ENCODE measurements at places on chromosomes 7 and 10.
A peak's percentile ranks its signal among the peaks of the same experiment; 100 is the strongest.

DNA sequence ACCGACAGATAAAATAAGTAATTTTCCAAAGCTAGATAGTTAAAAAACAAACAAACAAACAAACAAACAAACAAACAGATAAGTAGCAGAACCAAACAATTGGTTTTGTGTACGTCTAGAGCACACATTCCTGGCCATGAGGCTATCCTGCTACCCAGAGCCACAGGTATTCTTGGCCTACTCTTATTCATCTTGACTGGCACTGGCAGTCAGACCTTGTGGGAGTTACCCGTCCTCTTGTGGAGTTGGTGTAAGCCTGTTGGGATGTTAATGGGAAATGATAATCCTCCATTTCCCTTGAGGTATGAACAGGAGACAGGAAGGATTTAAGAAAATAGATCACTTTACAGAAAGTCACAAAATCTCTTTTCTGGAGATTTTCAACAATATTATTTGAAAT lies 142.4 kb upstream of the MEOX2 start:
- DNase-seq: no peak

DNA sequence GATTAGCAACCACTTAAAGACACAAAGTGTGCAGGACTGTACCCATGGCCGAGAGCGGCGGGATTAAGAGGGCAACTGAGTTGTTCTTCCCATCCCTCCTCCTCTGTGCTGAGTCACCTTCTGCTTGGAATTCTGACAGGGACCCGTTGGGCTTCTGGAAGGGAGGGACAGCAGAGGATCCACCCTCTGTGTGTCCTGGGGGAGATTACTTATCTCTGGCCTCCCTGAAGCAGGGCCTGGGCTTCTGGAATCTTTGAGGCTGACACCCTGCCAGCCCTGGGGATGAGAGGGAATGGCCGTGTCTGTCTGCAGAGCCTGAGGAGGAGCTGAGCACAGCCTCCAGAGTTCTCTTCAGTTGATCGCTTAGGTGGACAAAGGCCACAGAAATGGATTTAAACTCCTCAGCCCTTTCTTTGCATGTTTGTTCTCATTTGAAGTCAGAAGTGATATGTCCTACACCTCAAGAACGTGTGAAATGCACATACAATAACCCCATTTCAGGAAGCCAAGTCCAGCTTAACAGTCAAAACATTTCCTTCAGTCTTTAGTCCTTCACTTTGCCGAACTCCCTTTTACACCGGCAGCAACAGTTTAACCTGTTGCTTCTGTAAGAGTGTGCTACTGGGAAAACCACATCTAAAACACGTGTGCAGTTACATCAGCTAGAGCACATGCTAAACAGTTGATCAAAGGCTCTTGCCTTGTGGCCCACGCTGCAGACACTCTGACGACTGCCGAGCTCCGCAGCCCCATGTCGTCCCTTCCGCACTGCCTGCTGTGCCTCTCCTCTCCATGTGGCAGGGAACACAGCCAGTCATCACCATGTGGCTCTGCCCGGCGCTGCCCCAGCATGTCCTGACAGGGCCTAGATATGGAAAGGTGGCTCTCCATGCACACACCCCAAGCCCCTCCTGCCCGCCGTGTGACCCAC lies 55.7 kb downstream of the IKZF1 start:
- DNase-seq: peak; percentile 84

DNA sequence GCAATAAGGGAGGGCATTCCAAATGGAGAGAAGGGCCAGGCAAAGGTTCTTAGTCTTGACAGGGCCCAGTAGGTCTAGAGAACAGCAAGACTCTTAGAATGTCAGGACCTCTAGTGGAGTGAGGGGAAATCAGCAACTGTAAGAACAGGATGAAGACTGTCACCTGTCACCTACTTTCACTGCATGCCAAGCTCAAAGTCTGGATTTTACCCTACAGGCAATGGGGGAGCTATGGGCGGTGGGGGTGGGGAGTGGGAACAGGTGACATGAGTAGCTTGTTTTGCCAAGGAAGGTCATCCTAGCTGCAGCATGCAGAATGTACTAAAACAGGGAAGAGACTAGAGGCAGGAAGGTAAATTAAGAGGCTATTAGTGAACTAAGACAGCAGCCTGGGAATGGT lies 18.3 kb downstream of the GOT1 start:
- DNase-seq: no peak

DNA sequence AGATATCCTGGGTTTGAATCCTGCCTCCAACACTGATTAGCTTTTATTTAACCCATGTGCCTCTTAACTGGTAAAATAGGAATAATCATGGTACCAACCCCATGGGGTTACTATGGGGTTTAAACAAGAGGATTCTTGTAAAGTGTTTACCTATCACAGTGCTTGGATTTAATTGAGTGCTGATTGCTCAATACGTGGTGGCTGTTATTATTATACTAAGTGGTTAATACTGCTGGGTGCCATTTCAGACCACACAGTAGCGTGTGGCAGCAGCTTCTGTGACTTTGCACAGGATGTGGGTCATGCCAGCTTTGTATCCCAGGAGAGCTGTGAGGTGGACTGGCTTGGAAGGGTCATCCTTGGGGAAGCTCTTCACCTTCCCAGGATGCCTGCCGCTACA lies 177.2 kb downstream of the SEC23IP start:
- no peak for DNase-seq

DNA sequence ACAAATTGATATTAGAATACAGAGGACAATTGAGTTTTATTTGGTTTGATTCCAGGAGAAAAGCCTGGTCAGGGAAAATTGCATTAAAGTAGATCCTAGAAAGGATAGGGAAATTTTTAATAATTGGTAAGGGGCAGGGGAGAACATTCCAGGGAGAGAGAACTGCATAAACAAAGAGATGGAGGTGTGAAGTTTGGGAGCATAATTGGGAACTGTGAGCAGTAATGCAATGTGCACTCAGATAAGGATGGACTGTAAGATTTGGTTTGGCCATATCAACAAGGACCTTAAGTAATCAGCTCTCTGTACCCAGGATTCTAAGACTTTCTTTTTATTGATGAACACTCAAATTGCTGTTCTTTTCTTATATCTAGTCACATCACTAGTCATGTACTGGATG lies 41.4 kb downstream of the ZMYND11 start:
- DNase-seq: no peak

- no peak for DNase-seq
Measured at GRCh38 chr10:75250934-75251333, 15.2 kb upstream of the COMTD1 start.

Measured in CD4-positive, alpha-beta T cell treated with Interleukin-2 at 100 ng/mL for 4 hours (primary cell).